ENCODE measurements at places on chromosomes 11 and 22. TPM values are rescaled to one million over a fixed set of nuclear protein-coding genes. Genes with fewer than 3 reads are reported as not detected.
A peak's percentile ranks its signal among the peaks of the same experiment; 100 is the strongest.

- DNase-seq: no peak
Measured at GRCh38 chr11:11992257-11993212, 15.9 kb downstream of the DKK3 start.

DNA sequence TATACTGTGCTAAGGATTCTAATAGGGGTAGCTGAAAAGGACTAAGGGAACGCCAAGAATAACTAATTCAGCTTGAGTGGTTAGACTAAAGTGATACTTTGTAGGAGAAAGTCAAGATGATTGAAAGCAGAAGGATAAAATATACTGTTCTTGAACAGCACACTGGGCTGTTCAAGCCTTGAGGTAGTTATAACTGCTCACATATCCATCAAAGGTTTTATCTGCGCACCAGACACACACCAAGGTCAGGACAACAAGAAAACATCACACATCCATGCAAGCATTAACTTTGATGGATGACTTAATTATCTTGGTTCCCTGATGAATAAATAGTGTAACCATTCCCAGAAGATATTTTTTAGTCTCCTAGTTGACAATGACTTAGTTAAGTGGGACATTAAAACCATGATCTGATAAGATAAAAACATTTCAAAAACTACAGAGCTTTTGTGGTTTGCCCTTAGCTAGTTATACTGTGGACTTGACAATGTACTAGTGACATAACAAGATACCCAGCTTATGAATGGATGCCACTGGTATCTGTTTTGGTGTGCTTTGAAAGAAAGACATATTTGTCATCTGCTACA lies 728.9 kb downstream of the JRKL start:
- DNase-seq: no peak

DNA sequence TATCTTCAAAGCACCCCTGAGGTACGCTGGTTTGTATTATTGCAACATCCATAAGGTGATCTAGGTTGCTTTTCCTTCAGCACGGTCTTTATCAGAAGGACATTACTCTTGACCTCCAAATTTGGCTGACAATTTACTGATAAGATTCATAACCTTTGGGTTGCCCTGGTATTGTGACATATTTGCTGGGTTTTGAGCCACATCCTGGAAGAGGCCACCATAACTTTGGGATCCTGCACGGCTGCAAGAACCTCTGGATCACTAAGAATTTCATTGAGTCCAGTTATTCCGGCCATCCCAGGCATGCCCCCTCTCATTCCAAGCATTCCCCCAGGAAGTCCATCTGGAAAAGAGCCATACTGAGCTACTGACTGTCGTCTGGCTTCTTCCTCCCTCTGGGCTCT lies 6.5 kb upstream of the PLET1 start:
- no peak for DNase-seq

GRCh38 chr11:5522308-5522707 lies 5.8 kb upstream of the UBQLNL start:
- DNase-seq: no peak

DNA sequence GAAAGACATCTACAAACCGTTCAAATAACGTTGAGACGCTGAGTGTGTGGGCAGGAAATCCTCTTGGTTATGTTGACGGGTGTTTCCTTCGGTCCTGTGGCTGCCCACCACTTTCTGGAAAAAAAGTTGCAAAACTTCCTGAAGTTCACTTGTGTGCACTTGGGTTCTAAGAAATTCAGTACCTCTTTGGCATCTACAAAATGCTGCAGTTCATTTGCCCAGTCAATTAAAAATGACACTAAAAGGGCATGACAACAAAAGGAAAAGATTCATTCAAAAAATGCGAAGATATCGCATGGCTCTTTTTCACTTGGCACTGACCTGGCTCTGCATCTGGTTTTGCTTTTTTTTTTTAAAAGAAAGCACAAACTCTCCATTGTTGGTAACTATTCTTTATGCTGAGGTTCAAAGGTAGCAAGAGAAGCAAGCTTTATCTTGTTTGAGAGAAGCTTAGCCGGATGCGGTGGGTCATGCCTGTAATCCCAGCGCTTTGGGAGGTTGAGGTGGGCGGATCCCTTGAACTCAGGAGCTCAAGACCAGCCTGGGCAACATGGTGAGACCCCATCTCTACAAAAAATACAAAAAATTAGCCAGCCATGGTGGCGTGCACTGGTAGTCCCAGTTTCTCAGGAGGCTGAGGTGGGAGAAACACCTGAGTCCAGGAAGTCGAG lies 10.6 kb upstream of the XBP1 start:
- no peak for DNase-seq

- no peak for DNase-seq
Measured at GRCh38 chr22:41777749-41778425, 22.6 kb upstream of the CCDC134 start.

DNA sequence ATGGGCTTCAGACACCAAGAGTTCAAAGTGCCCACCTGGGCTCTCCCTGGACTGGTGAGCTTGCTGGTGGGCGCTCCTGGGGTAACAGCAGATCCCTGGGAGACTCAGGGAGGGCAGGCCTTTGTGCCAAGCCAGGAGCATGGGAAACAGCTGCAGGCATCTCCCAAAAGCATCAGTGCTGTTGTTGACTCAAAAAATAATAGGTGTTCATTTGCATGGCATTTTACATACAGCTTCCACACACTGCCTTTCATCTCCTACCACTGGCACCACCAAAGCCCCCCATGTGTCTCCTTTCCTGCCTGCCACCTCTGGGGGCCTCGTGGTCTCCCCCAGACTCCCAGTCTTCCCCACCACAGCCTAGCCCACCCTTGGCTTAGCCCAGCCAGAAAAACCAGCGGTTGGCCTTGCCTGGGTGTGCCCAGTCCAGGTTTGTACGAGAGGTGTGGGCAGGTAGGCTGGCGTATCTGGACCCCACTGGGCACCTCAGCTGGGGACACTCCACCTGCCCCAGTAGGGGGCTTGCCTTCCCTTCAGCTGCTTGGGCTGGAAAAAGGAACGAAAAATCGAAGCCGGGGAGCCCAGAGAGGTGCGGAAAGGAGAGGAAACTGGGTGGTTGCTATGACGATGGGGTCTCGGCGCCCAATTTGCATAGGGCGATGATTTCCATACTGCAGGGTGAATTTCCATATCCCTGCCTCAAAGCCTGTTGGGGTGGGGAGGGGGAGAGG lies 15.0 kb downstream of the POU2F3 start:
- peak; percentile 91 for DNase-seq

The OR5P2 gene
- not detected for polyA plus RNA-seq

The C11orf42 gene
- polyA plus RNA-seq: not detected
